ENCODE measurements at places on chromosomes 1 and 21. TPM values are rescaled to one million over a fixed set of nuclear protein-coding genes. Genes with fewer than 3 reads are reported as not detected.

Gene PRDM2
- polyA plus RNA-seq: 10.7 TPM

Gene FMO4
- not detected for polyA plus RNA-seq

Gene UBIAD1
- 14.5 TPM for polyA plus RNA-seq

Gene FCAMR
- not detected for polyA plus RNA-seq

Gene SPRR2B
- not detected for polyA plus RNA-seq

Gene TMCO4
- polyA plus RNA-seq: not detected

Gene HCN3
- 53.4 TPM for polyA plus RNA-seq

Gene FAM72A
- polyA plus RNA-seq: 2.2 TPM

Gene CLCA1
- polyA plus RNA-seq: not detected

Gene CDC20
- polyA plus RNA-seq: 5.7 TPM

Gene OLIG2
- polyA plus RNA-seq: 0.84 TPM

Gene GPR161
- polyA plus RNA-seq: 45.5 TPM

Gene C1QC
- polyA plus RNA-seq: not detected

Measured in neural cell (in vitro differentiated cells).